ENCODE measurements at places on chromosomes 11 and 22.

GRCh38 chr22:48396785-48397530, 1430.7 kb downstream of the BRD1 start:
- DNase-seq = no peak

DNA sequence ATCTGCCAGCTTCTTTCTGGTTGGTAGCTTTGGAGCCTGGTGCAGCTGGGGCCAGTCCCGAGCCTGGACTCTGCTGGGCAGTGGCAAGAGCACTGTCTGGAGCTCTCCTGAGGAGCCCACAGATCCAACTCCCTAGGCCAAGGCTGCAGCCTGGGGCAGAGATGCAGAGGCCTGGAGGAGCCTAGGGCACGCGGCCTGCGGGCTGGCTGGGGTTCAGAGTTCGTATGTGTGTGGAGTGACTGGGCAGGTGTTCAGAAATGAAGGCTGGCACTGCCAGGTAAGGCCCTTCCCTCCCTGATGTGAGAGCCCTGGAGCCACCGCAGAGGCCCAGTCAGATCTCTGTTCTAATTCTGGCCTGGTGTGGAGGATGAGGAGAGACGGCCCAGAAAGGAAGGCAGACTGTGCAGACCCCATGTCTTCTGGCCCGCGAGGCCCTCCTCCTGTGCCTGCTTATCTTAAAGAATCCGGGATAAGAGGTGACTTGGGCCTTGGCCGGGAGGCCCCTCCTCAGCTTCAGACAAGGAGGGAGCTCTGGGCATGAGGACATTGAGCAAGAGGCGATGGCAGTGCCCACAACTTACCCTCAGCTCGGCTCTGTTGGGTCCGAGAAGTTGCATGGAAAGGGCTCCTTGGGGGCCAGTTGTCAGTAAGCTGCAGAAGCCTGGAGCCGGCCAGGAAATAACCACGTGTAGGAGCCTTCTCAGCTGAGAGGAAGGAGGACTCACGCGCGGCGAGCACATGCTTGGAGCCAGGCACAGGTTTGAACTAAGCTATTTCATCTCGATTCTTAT, 62.2 kb upstream of the B3GAT1 start:
- no peak for DNase-seq

GRCh38 chr22:22555596-22555995, 3.5 kb downstream of the PRAME start:
- DNase-seq = no peak

DNA sequence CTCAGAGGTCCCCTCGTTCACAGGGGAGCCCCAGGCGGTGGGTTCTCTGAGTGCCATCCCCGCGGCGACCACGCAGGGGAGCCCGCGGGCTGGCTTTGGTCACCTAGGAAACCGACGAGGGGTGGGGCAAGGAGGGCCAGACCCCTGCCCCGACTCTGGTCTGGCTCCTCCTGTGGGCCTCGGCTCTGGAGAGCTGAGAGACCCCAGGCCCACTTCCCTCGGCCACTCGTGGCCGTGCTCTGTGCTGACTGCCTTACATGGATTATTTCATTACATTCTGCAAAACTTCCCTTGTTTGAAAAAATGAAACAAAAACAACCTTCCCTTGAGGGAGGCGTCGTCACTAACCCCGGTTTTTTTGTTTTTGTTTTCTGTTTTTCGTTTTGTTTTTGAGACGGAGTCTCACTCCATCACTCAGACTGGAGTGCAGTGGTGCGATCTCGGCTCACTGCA, 15.1 kb upstream of the CYTH4 start:
- peak; percentile 66 for DNase-seq

DNA sequence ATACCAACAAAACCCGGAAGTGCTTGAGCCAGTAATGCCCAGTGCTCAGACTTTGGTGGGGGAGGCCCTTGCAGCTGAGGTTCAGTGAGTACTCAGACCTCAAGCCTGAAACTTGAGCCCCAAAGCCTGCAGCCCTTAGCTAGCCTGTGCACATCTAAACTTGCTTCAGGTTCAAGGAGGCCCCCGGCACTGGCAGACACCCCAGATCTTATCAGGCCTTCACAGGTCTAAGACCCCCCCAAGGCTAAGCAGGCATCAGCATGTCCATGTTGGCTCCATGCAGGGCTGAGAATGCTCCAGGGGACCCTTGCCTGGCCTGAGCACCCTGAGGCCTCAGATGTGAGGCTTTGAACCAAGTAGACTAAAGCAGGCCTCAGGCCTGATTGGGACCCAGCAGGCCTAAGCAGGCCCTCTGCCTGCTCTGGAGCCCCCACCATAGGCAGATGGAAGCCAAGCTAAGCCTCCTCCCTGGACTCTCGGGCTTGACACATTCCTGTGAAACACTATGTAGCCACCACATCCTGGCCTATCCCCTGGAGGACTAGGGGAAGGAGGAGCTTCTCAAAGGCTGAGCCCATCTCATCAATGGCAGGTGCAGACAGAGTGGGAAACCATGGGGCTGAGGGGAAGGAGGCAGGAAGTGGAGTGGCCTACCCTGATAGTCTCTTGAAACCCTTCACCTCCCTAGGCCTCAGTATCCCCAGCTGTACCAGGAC, 1.2 kb upstream of the CASTOR1 start:
- DNase-seq = peak; percentile 69

All from mesenchymal stem cell (in vitro differentiated cells and primary cell).